ENCODE measurements at places on chromosomes 3 and 15.
A peak's percentile ranks its signal among the peaks of the same experiment; 100 is the strongest.

DNA sequence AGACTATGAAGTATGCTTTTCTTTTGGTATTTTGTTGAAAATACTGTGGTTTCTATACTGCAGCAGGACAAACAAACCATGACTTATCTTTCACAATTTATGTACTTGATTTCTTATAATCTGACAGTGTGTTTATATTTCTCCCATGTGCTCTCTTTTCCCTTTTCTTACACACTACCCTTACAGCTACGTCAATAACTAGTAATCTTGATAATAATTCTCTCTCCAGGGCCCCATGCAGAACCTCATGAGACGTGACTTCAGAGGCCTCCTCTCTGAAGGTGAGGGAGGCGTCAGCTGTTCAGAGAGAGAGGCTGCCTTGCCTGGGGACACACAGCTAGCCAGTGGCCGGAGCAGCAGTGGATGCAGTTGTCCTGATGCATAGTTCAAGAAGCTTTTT, 35.9 kb downstream of the KY start:
- no peak for DNase-seq

- DNase-seq, result no peak
Measured at GRCh38 chr3:189813647-189814240, 182.6 kb downstream of the TP63 start.

GRCh38 chr3:123028233-123028828, 768 bp upstream of the SEMA5B start:
- no peak for DNase-seq

DNA sequence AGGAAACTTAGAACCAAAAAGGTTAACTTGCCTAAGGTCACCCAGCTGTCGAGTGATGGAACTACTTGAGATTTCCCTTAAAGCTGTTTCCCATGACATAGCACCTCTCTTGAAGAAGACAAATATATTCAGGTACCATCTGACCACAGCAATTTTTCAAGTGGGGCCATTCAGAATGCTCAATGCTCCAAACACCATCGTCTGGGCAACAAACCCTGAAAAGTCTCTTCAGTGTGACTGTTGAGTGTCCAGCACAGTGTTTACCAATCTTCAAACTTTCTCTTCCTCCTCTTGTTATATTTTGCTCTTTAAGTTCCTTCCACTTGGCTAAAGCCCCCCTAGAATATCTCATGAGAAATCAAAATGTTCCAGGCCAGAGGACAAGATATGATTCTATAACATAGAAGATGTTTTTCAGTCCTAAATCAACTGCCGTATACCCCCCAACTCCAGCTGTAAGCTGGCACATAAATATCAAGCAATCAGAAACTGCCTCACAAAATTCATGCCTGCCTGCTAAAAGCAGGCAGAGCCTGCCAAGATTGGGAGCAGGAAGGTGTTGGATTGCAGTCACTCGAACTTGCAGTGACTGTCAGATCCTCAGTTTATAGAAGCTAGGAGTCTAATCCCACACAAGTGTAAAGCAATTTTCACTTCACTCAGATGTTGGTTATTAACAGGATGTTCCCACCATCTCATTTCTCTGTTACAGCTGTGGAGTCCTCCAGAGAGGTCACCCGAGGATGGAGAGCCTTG, 230.5 kb upstream of the MRPL3 start:
- no peak for DNase-seq

DNA sequence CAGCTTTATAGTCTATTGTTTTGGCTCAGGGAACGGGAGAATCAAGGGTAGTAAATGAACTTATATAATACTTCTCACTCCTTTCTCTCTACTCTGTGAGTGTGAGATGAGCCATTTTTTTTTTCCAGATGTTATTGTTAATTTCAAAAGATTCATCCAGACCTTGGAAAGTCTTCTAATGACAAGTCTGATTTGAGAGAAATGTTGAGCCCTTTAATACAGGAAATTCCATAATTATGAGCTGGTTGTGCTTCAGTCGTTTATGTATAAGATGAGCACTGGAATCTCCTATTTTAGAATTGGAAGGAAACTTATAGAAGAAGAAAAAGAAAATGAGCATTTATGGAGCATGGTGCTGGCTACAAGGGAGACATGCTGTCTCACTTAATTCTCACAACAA, 92.0 kb downstream of the FBN1 start:
- no peak for DNase-seq

DNA sequence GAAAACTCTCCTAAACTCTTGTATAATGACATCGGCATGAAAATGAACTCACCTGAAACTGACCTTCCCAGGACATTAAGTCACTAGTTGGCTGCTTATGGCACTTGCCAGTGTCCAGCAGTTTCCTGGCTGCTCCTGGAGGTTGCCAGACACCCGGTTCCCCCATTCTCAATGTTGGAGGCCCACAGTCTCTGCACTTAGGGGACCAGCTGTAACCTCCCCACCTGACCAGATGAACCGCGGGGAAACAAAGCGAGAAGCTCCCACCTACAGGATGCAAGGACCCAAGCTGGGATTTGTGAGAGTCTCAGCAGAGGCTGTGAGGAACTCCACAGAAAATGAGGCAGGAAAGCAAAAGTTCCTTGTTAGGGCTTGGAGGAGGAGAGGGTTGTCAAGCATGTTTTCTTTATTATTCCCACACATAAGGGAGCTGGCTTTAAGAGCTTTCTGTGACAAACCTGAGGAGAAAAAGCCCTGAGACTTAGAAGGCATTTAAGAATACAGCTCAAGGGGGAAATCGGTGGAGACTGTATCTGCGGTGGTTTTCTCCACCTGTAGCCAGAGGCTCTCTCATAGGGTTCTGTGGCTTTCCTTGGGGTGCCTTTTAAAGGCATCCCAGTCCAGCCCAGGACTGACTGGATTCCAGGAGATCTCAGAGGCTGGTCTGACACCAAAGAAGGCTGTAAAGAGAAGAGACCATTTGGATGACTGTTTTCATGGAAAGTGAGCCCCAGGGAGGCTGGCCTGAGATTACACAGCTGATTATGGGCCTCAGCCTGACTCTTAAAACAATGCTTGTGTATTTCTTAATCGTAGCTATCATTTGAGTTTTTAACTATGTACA, 4.6 kb downstream of the TPM1 start:
- DNase-seq, result no peak

GRCh38 chr3:179348325-179349013, 960 bp downstream of the MFN1 start:
- DNase-seq, result no peak

GRCh38 chr15:38049891-38050290, 115.5 kb downstream of the TMCO5A start:
- no peak for DNase-seq

GRCh38 chr3:51434746-51435327, 43.8 kb downstream of the RBM15B start:
- no peak for DNase-seq

DNA sequence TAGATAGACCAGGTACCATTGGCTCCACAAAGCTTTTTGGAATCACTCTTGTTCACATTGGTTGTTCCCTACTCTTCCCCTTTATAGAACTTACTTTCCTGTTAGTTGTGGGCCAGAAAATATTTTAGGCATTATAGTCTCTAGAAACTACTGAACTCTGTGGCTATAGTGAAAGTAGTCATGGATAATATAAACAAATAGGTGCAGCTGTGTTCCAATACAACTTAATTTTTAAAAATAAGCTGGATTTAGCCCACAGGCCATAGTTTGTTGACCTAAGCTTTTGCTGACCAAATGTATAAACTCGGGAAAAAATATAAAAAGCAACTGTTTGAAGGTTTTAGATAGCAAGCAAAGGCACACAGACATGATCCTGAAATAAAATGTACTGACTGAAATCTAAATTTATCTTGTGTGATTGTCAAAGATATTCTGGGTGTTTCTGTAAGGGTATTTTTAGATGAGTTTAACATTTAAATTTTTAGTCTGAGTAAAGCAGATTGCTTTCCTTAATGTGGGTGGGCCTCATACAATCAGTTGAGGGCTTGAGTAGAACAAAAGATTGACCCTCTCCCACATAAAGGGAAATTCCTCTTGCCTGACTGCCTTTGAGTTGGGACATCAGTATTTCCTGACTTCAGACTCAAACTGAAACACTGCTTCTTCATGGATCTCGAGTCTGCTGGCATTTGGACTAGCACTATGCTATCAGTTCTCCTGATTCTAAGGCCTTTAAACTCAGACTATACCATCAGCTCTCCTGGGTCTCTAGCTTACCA, 13.2 kb downstream of the IQCB1 start:
- DNase-seq, result no peak

DNA sequence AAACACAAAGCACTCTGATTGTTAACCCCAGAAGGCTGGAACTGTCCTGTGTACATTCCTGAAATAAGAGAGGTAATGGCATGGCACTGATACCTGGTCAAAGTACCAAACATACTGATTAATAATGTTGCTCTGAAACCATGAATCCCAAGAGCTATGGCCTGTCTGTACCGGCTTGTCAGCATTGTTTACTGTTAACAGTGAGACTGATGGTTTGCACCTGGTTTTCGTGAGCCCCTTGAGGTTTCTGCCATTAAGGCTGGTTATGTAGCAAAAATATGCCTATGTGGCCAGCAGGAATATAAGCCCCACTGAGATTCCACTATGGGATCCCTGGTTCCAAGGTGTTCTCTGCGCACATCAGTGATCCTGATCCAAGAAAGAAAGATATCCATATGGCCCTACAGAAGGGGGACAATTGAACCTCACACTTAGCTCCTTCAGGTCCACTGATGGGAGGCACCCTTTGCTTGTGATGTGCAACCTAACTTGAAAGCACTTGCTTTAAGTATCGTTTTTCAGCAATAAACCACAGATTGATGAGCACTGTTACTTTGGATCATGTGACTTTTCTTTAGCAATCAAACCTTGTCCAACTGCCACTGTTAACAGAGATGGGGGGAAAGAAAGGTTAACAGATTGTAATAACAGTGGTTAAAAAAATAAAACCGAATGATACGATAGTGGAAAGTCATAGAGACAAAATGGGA, 65.2 kb downstream of the TBL1XR1 start:
- DNase-seq, result no peak

DNA sequence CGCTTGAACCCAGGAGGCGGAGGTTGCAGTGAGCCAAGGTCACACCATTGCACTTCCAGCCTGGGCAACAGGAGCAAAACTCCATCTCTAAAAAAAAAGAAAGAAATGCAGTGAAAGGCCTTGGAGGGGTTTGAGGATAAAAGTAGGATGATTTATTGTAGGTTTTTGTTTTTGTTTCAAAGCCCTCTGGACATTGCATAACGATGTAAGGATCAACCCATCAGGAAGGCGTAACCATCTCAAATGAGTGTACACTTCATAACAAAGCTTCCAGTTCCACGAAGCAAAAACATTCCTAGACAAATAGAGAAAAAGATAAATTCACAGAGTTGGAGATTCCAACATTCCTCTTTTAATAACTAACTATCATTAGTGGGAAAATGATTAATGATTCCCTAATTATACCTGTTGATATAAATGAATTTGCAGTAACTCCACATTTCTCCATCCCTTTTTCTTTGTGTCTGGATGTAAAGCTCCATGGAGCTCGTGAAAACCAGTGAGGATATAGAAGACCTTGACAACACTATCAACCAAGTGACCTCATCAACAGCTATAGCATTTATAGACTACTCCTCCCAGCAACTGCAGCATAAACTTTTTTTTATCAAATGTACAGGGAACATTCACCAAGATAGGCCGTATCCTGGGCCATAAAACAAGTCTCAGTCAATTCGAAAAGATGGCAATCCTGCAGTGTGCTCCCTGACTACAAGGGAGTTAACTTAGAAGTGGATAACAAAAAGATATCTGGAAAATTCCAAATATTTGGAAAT, 48.7 kb upstream of the PPP4R2 start:
- no peak for DNase-seq

GRCh38 chr3:9141928-9142289, 107.5 kb downstream of the SRGAP3 start:
- no peak for DNase-seq

DNA sequence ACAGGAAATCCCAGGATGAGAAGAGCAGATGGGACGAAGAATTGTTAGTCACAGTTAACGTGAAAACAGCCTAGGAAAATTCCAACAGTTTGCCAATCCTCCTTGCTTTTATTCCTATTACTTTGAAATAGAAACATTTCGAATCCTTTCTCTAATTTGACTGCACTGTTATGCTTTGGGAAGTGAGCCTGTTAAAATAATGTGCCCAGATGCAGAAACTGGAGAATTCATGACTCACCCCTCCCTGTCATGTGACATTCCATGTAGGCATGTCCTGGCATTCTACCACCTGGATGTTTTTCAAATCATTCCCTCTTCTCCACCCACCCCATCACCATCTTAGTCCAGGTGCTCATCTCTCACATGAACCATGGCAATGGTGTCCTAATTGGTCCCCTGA, 107.3 kb downstream of the MINAR1 start:
- no peak for DNase-seq

DNA sequence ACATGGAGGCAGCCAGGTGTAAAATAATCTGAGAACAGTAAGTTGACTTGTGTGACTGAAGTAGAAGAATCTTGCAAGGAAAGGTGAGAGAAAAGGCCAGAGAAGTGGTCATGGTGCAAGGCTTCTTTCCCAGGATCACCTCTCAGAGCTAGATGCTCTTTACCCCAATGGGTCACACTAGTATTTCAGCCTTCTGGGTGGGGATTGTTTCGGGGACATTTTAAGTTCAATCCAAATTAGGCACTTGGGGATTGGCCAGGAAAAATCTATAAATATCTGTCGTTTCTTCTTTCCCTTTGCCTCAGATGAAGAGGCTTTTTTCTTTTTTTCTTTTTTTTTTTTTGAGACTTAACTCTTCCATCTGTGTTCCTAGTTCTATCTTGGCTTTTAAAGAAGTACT, 188.0 kb downstream of the KLHL25 start:
- DNase-seq, result no peak

GRCh38 chr3:38454178-38454883, 641 bp downstream of the ACVR2B start:
- DNase-seq, result peak; percentile 49

GRCh38 chr3:103167850-103168249, 733.0 kb downstream of the ZPLD1 start:
- no peak for DNase-seq

GRCh38 chr15:44735482-44736180, 697 bp upstream of the TRIM69 start:
- DNase-seq, result peak; percentile 40

- DNase-seq, result peak; percentile 28
Measured at GRCh38 chr15:99425657-99426301, 140.0 kb upstream of the MEF2A start.

GRCh38 chr3:50246517-50246954, 10.5 kb downstream of the GNAI2 start:
- peak; percentile 74 for DNase-seq

- DNase-seq, result no peak
Measured at GRCh38 chr3:149042789-149043386, 43.4 kb downstream of the HLTF start.

DNA sequence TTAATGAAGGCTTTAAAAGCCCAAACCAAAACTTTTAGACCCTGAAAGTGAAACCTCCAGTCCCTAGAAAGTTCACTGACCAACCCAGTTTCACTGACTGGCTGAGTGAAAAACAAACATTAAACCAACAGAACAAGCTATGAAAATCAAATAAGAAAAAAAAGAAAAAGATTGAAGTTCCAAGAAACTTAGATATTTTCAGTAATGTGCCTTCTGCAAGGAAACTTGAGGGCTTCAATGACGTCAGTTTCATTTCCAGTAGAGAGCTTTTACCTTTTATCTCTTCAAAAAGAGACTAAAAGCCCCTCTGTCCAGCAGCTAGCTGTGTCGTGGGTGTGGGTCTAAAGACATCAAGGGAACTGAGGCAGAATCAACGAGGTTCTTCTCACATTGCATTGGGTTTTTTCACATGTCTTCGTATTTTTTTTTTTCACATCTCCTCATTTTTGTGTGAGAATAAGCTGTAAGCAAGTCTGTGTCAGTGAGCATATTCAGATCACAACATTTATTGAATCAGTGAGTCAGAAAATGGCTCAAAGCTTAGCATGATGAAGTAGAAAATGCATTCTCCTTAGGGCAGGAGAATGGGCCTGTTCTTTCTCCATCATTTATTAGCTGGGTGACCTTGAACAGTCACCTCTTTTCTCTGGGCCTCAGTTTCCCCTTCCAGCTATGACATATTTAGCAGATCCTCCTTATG, 54.8 kb upstream of the BCL6 start:
- DNase-seq, result no peak
